Jurkat, Clone E6-1 (cell line): ENCODE measurements at places on chromosomes 3 and 15.

DNA sequence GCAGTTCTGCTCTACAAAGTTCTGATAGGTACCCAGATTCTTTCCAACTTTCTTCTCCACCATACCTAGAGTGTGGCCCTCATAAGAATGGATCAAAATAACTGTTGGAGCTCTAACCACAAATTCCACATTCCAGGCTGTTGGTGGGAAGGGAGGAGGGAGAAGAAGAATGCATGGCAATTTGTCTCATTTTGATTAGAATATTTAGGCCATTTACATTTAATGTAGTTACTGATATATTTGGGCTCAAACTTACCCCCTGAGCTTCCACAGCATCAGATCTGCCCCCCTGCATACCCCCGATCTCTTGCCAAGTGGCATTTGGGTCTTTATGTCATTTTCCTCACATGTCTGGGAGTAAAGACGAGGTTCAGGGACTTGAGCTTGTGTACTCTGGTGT is 7.7 kb downstream of the CHRNB4 start:
- no peak for DNase-seq

DNA sequence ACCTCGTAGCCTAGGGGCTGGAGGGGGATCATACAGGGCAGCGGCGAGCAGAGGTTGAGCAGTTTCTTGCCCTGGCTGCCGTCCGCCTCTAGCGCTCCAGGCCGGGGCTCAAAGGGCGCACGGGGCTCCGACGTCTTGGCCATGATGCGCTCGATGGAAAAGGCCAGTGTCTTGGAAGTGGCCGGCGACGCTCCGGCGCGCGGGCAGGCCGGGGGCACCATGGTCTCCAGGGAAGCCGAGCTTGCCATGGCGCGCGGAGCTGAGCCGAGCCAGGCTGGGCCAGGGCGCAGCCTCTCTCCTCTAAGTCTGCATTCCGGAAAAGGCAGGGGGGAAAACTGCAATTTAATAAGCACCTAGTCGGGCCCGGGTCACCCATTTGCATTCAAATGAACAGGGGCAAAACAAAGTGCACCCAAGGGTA is 719 bp downstream of the FEZF2 start:
- DNase-seq, result no peak

GRCh38 chr15:42582569-42583375 is 7.4 kb downstream of the STARD9 start:
- DNase-seq, result no peak

DNA sequence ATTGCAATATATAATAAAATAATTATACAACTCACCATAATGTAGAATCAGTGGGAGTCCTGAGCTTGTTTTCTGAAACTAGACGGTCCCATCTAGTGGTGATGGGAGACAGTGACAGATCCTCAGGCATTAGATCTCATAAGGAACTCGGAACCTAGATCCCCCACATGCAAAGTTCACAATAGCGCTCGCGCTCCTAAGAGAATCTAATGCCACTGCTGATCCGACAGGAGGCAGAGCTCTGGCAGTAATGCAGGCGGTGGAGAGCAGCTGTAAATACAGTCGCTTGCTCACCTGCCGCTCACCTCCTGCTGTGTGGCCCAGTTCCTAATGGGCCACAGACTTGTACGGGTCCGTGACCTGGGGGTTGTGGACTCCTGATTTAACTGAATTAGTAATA is 87.8 kb downstream of the P3H2 start:
- DNase-seq, result no peak

- peak; percentile 43 for DNase-seq
These were observed 10.6 kb downstream of the LRIG1 start for GRCh38 chr3:66490214-66490613.

- DNase-seq, result no peak
These were observed 87.4 kb downstream of the CRTC3 start for GRCh38 chr15:90617171-90617570.

GRCh38 chr3:114596147-114596546 is 302.3 kb downstream of the TIGIT start:
- no peak for DNase-seq

- no peak for DNase-seq
These were observed 65.2 kb upstream of the CHL1 start for GRCh38 chr3:131151-131888.

- DNase-seq, result no peak
These were observed 24.3 kb downstream of the FILIP1L start for GRCh38 chr3:100089812-100090668.

DNA sequence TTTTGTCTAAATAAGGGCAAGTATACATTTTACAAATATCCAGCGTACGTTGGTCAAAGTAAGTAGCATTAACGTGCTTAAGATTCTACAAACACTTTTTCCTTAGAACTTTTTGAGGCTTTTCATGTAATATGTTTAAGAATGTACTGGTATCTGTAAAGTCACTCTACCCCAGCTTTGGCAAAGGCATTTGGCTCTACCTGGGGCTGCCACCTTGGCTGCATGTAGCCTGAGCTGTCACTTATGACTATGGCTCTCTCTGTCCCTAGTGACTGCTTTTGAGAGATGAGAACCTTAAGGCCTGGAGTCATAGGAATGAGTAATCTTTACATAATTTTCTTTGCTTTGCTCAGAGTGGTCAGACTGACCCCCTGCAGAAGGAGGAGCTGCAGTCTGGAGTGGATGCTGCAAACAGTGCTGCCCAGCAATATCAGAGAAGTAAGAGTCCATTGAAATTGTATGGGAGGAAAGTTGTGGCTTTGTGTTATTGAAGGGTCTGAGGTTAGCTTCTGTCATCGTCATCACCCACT is 61.2 kb downstream of the IQGAP1 start:
- no peak for DNase-seq

GRCh38 chr3:111999484-112000324 is 982 bp downstream of the TAGLN3 start:
- no peak for DNase-seq

DNA sequence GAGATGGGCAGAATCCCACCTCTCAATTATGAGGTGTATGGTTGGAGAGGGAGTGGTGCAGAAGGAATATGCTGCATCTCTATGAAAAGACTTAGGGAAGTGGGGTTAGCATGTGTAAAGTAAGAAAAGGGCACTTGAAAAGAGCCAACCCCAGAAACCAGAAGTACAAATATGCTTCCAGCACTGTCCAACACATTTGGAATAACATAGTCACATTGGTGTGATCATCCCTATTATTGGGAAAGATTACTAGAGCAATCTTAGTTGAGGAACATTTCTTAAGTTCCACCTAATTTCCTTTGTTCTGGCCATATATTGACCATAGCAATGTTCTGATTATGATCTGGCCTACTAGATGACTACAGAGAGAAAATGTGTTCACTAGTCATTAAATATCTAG is 34.3 kb downstream of the HMG20A start:
- no peak for DNase-seq

DNA sequence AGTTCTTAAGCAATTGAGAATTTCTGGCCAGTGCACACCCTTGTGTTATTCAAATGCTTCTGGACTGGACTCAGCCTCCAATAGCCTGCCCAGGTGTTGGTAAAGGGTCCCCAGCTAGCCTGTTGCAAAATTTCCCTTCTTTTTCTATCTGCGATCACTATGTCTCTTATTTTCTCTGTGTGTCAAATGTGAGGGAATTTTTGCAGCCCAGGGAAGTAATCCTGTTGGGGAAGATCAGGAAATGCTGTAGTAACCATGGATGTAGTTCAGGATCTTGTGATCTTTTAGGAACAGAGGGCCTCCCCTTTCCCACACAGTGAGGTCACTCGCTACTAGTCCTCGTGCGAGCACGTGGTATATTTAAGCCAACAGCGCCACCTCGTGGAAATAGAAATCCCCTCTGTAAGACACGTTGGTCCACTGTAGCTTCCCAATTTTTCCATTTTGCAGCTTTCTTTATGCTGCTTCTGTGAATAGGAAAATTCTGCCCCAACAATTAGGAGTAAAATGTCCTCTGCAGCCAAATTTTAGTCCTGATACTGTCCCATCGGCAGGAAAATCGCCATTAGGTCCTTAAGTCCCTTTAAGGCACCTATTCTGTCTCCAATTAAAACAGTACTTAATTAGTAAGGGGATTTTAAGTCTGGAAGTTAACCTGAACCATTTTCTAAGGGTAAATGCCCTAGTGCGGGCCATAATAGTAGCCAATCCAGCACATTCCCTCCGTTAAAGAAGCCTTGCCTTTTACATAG is 4.0 kb upstream of the SMCO1 start:
- DNase-seq, result peak; percentile 83

GRCh38 chr3:13095408-13095937 is 22.2 kb upstream of the IQSEC1 start:
- DNase-seq, result no peak

DNA sequence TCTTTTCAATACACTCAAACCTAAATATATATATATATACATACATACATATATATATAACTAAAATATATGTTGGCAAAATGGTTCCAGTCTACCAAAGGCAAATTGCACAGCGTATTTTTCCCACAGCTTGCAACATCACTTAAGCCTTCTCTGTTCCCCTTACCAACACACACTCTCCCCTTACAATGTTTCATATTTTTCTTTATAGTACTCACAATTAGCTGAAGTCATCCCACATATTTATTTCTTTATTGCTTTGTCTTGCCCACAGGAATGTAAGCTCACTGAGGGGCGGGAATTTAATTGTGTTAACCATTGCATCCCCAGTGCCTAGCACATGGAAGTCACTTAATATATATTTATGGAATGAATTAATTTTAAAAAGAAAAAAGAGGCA is 288.3 kb downstream of the ULK4 start:
- no peak for DNase-seq

DNA sequence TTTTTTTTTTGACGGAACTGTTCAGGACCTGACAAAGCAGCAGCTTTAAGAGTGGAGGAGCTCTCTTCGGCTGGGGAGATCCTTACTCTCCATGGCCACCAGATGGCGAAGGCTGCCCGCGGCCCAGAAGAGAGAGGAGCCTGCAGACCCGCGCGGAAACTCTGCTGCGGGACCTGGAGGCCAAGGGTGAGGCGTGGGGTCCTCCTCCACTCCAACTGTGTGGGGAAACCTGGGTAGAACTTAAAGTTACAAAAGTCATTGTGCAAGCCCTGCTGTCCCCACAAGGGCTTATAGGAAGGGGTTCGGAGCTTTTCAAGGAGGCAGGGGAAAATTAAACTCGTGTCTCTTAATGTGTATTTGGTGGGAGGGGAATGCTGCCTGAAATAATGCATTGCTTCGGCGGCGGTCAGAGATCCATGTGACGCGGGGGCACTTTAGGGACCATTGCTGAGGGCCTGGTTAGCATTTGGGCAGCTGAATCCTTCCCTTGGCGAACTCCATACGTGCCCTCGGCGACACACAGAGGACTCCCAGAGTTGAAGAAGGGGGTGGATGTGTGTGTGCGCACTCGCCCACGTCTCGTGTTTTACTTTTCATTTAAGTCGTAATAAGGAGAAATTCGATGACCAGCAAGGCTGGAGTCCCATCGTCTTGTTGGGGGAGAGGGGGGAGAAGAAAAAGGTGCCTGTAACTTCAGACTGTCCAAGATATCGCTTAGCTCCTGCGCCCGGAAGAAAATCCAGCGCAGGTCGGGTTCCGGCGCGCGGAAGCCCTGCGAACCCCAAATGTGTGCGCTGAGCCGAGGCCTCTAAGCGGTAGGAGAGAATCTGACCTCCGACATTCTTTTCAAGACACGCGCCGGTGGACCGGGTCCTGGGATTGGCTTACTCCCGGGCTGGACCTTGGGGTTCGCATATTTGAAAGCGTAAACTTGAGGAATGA is 9.7 kb downstream of the EOMES start:
- peak; percentile 61 for DNase-seq

- peak; percentile 43 for DNase-seq
These were observed 1.1 kb upstream of the CDV3 start for GRCh38 chr3:133572158-133573053.

GRCh38 chr3:117439812-117440211 is 730.2 kb downstream of the TUSC7 start:
- DNase-seq, result no peak

GRCh38 chr15:41493902-41494189 is 172 bp downstream of the ITPKA start:
- DNase-seq, result no peak

- DNase-seq, result no peak
These were observed 89.9 kb upstream of the FLNB start for GRCh38 chr3:57918123-57918837.

DNA sequence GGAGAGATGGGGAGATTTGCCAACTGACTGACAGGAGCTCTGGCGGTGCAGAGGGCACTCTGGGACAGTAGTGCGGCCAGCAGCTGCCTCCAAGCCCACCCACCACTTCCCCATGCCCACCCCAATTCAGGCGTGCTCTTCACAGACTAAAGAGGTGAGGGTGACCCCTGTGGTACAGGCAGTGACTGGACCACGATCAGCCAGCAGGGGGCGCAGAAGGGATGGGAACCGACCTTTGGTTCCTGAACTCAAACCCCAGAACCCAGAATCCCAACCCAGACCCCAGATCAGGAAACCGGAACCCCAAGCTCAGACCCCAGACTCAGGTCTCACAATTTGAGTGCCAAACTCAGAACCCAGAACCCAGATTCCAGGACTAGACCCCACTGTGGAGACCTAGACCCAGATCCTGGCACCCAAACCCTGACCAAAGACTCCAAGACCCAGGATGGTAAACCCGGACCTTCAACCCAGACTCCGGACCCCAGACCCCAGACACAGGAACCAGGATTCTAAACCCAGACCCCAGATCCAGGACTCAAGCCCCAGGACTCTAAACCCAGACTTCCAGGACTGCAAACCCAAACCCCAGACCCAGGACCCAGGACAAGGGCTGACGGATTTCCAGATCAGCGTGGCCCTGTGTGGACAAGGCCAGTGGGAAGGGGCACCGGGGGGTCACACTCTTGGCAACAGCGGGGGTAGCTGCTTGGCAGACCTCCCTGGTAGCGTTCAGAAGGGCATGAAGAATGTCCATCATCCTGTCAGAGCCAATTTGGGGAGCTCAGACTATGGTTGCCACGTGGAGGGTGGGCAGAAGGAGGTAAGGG is 3.7 kb upstream of the MYL3 start:
- peak; percentile 14 for DNase-seq

- DNase-seq, result no peak
These were observed 15.1 kb downstream of the ABI3BP start for GRCh38 chr3:100978011-100978659.

DNA sequence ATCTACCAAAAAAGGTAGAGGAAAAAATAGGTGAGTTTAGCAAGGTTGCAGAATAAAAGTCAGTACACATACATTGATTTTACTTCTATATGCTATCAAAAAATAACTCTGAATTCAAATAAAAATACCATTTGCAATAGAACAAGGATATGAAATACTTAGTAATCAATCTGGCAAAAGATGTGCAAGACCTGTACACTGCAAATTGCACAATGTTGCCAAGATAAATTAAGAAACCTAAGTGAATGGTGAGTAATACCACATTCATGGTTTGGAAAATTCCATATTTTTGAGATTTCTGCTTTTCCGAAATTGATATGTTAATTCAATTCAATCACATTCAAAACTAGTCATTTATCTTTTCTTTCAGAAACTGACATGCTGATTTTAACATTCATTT is 464.8 kb downstream of the EPHA3 start:
- DNase-seq, result no peak

DNA sequence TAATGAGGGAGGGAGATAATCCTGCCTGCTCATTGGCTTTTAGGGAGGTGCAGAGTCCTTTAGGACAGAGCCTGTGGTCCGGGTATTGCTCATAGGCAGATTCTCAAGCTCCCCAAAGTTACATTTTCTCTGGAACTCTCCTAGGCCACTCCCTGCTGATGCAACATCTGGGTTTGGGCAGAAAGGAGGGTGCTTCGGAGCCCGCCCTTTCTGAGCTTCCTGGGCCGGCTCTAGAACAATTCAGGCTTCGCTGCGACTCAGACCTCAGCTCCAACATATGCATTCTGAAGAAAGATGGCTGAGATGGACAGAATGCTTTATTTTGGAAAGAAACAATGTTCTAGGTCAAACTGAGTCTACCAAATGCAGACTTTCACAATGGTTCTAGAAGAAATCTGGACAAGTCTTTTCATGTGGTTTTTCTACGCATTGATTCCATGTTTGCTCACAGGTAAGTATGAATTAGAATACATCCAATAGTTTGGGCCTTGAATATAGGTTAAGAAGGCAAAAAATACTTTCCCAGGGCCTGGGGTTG is at the start of gene IL20RB:
Gene IL20RB (plus strand): TSS at position 233 of the 538 bp plus-strand sequence. CDS start 131 bp downstream, at position 364.
- DNase-seq, result no peak
